GM03348 (cell line): ENCODE measurements at places on chromosomes 2 and 18.

DNA sequence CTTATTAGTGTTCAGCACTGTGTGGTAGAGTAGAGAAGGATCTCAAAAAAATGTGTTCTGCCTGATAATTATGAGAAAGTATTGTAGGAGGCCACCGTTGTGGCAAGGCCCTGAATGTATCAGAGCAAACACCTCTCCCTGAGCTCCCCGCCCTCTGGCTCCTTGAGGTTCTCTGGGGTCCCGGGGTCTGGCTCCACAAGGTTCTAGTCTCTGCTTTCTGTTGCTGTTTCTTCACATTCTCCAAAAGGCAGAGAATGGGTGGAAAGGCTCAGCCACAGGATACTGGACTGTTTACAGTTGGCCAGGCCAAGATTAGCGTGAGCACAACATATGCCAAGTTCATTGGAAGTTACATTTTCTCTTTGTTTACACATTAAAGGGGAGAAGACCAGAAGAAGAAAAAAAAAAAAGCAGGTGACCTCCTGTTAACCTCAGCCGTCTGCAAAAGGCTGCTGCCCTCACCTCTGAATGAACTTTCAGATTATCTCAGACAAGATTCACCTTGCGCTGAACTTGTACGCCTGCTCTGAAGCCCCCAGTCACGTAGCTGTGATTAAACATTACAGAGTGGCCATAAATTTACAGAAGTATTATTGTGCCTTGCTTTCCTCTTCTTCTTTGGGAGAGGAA, 56.6 kb upstream of the CYP26B1 start:
- no peak for DNase-seq

DNA sequence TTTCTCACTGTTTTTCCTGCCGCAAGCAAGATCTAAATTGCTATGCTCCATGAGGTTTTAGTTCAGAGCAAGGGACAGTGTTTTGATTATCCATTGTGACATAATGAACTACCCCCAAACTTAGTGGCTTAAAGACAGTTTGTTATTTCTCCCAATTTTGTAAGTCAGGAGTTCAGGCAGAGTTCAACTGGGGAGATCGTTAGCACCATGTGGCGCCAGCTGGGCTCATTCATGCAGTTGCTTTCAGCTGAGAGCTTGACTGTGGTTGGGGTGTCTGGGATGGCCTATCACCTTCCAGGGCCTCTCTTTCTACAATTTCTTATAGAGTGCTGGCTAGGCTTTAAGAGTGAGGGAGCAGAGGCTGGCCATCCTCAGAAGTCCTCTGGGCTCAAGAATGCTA, 382.9 kb upstream of the CELF4 start:
- no peak for DNase-seq

DNA sequence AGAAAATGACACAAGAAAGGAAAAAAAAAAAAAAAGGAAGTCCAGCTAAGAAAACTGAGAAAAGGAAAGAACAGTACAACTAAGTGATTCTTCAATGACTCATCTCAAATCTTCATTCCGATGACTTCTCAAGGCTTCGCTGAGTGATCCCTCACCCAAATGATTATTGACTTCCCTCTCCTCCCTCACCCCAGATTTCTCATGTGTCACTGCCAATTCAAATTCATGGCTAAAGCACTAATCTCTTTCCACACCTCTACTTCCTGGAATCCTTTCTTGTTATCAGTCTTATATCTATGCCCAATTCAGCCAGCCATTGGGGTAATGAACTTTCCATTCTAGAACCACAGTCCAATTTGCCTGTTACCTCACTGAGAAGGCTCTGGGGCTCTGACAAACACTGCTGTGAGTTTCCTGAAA, 7.2 kb upstream of the ABCB11 start:
- DNase-seq: no peak

- no peak for DNase-seq
These were observed 145.1 kb upstream of the CCDC195 start for GRCh38 chr2:224861266-224861665.

- DNase-seq: peak; percentile 72
These were observed 15.7 kb downstream of the CCDC85A start for GRCh38 chr2:56199492-56199891.

DNA sequence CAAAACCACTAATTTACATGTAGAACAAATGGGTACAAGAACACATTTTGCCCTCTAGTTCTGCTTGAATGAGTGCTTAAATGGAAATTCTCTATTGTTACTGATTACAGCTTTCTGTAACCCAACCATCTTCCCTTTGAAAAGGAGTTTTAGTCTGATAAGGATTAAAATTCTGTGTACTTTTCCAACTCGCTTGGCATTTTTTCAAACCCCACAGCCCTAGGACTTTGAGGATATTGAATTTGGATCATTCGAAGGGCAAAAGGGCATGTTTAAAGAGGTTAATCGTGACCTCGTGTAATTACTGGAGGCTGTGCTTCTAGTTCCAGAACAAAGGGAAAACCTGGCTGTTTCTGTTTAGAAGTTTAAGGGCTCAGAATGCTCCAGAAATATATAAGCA, 432.3 kb downstream of the PID1 start:
- no peak for DNase-seq

- DNase-seq: no peak
These were observed 36.6 kb downstream of the LYPD6B start for GRCh38 chr2:149075105-149075504.

- no peak for DNase-seq
These were observed 159.9 kb upstream of the SESTD1 start for GRCh38 chr2:179424571-179424970.

- no peak for DNase-seq
These were observed 16.2 kb downstream of the SCYGR8 start for GRCh38 chr2:227761740-227762476.

GRCh38 chr2:129849559-129850160, 129.8 kb upstream of the RAB6C start:
- DNase-seq: peak; percentile 72

DNA sequence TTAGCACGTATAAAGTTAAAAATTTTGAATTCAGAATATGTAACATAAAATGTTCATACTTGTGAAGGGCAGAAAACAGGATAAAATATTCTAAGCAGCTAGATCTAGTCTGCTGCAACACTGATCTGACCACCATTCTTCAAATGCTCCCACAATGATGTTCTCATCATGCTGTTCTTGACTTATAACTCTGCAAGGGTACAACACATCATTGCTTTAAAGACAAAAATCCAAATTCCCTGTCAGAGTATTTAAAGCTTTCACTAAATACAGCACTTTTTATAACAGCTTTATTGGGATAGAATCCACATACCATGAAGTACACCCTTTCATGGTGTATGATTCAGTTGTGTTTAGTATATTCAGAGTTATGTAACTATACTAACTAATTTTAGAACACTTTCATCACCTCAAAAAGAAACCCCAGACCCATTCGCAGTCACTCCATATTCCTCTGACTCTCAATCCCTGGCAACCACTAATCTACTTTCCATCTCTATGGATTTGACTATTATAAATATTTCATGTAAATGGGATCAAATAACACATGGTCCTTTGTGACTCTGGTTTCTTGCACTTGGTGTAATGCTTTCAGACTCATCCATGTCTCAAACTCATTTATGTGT, 56.4 kb downstream of the MAP4K3 start:
- DNase-seq: peak; percentile 16

DNA sequence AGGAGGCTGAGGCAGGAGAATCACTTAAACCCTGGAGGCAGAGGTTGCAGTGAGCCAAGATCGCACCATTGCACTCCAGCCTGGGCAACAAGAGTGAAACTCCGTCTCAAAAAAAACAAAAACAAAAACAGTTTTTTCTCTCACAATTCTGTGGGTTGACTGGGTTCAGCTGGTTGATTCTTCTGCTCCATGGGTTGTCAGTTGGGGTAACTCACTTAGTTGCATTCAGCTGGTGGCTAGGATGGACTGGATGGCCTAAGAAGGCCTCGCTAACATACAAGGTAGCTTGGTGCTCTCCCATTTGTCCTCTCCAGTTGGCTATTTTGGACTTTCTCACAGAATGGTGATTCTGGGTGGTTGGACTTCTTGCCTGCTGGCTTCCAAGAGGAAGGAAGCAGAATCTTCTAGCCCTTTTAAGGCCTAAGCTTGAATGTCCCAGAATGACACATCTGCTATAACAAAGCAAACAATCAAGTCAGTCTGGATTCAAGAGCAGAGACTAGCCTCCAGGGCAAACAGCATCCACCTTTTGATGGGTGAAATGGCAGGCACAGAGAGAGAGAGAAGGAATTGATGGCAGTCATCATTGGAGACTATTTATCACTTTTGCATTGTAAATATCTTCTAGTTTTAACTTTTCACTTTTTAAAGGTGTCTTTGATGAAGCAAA, 17.9 kb downstream of the LAMA3 start:
- DNase-seq: no peak

DNA sequence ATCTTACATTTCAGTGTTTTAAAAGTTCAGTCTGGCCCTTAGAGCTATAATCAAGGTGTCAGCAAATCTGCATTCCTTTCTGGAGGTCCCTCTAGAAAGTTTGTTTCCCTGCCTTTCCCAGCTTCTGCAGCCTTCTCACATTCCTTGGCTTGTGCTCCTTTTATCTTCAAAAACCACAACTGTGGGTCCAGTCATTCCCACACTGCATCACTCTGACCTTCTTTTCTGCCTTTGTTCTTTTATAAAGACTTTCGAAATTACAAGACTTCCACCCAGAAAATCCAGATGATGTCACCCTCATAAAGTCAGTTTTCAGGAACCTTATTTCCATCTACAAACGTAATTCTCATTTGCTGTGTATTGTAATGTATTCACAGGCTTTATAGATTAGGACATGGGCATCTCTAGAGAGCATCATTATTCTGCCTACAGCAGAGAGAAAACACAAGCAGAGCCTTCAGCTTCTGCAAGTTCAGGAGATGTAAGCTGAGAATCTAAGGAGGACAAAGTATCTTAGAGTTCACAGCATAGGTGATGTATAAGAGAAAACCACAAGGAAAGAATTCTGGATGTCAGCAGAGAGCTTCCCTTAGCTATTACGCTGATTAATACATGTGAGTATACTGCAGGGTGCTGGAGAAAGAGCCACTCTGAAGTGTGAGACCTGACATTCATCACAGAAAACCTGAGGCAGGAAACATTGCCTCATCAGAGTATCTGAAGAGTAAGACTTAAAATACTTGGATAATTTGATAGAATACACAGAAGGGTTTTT, 1100.2 kb downstream of the CBLN2 start:
- no peak for DNase-seq

DNA sequence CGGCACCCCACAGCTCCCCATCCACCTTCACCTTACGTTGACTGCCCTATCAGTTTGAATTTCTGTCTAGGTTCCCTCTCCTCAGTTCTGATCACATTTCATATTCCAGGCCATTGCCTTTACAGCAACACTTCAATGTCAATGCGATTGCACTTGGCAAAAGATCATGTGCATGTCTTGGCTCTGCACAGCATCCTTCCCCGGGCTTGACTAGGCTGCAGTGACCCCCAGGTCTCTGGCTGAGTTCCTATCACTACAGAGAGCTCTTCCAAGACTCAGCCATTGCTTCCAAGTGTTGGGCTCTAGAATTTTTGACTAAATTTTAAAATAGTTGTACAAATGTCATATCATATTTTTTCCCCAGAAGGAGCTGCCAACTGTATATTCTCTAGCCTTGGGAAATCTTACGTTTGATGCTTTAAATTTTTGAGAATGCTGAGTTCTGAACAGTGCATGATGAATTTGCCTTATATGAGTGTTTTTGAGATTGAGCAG, 103.8 kb upstream of the NEDD4L start:
- DNase-seq: no peak

- peak; percentile 35 for DNase-seq
These were observed 355.9 kb downstream of the PIK3C3 start for GRCh38 chr18:42310956-42311355.

- DNase-seq: no peak
These were observed 592.0 kb downstream of the LRRTM4 start for GRCh38 chr2:76930056-76930744.

DNA sequence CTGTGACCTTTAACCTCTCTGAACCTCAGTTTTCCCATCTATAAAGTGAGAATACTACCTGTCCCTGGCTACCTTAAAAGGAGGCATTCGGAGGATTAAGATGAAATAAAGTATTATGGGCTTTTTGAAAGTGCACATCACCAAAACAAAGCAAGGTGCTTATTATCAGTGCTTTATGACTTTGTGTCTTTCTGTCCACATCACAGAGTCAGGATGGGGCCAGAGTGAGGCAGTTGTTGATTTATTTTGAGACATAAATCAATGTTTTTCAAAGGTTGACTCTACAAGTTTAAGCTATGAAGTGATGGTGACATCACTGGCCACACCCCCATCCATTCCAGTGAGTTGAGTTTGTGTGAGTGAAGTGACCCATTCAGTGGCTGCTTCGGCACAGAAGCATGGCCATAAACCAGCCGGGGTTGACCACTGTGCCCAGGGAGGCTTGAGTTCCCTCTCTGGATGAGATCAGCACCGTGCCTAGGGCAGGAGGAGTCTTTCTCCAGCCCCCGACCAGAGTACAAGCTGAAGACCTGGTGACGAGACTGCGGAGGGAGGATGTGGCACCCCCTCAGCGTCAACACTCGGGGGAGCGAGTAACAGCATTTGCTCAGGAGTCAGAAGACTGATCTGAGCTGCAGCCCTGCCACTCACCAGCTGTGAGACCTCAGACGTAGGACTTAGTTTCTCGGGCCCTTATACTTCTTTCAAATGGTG, 89.0 kb upstream of the PPP1CB start:
- DNase-seq: peak; percentile 30

DNA sequence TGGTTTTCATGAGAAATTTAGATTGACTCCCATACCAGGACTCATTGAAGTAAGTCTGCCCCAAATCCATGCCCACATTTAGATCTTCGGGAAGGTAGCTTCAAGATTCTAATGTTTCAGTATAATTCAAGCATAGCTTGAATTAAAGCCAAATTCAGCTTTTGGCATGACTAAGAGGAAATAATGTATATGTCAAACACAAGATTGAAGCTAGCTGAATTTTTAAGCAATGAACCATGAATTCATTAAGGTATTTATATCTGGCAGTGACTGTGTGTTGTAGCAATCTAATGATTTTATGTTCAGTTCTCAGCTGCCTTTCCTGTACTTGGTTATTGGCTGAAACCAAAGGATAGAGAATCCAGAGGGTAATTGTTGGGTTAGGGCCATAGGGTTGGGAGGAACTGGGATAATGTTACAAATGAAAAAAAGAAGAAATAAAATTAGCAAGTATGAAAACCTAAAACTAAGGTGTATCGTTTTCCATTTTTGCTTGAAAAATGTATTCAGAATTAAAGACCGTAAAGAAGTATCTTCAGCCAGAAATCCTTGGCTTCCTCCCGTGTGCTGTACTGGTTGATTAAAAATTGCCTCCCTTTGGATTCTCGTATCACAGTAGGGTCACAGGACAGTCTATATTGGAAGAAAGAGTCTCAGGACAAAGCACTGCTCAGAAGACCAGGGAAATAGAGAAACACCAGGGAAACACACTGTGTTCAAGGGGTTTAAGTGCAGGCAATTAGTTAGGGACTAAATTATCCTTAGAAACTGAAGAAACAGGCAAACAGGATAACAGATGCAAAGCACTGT, 119.0 kb upstream of the FN1 start:
- DNase-seq: no peak

GRCh38 chr18:74522635-74523548, 11.4 kb upstream of the CNDP1 start:
- DNase-seq: no peak
